ENCODE measurements at places on chromosomes 5 and 9.

DNA sequence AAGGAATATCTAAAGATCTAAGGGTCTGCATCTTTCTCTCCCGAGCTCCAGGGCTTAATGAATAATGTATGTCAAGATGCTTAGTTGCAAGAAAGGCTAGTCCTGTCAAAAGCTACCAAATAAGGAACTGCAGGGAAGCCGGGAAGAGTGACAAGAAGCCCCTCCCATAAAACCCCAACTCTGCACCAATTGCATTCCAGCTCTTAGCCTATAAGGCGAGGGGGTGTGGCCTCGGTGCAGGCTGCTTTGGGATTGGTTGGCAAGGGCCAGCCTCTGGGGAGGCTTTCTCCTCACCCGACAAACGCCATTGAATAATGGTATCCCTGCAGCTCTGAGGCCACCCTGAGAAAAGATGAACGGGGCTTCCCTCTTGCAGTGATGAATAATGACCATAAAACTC is 416.9 kb downstream of the RAB3C start:
- peak; percentile 6 for DNase-seq

- DNase-seq, result no peak
Observed at GRCh38 chr9:38389313-38389712, 3.2 kb upstream of the ALDH1B1 start.

GRCh38 chr5:147780924-147781573 is 1.5 kb downstream of the JAKMIP2 start:
- DNase-seq, result peak; percentile 36

DNA sequence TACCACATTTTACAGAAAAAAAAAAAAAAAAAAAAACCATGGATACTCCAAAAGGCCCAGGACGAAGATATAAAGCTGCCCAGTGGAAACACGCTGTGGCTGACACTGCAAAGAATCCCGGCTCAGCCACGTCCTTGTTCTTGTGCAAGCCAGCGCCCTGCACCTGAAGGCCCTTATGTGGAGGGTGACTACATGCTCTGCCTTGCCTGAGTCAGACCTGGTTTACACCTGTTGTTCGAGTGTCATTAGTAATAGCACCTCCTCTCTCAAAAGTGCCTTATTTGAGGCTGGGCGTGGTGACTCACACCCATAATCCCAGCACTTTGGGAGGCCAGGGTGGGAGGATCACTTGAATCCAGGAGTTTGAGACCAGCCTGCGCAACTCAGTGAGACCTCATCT is 54.3 kb upstream of the ZSWIM6 start:
- DNase-seq, result no peak

DNA sequence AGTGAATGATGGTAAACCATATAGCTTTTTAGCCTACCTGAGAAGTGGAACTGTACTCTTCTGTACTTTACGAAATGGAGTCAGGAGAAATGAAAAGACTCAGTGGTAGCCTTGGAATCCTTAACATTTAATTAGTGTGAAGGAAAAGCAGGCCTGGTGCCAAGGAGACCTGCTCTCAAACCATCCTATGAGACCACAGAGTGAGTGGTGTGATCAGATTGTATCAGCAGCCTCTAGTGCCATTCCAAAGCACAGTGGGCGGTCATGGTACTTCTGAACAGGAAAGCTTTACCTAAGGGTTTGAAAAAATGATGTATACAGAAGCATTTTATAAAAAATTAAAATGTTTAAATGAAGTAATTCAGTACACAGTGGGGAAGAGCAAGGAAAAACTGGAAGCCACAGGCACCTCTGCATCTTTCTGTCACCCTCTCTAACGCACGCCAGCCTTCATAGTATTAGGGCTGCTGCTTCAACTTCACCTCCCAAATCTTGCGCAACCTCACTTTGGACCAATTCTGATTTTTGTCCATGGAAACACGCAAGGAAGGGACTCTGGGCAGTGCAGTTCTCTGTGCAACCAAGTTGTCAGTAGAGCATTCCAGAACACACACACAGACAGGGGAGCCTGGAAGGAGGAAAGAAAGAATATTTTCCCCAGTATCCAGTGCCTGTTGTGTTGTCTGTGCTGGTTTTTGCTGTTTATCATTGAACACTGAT is 203.7 kb downstream of the SH3GL2 start:
- DNase-seq, result no peak

- no peak for DNase-seq
Observed at GRCh38 chr5:38996123-38996522, 78.1 kb downstream of the RICTOR start.

DNA sequence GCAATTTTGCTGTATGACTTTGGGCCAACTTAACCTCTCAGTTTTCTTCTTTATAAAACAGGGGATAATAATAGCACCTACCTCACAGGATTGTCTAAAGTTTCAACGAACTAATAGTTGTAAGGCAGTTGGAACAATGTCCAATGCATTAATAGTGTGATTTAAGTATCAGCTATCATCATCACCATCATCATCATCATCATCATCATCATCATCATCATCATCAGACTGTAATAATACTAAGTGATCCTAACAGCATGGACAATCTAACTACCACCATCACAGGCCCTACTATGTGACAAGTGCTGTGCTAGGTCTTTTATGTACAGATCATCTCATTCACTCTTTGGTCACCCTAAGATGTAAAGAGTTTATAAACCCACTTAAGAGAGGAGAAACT is 196.0 kb downstream of the MAPKAP1 start:
- DNase-seq, result no peak

- peak; percentile 5 for DNase-seq
Observed at GRCh38 chr9:32665101-32665500, 29.6 kb upstream of the TAF1L start.

- peak; percentile 36 for DNase-seq
Observed at GRCh38 chr9:136847088-136847825, 2.0 kb upstream of the PHPT1 start.

DNA sequence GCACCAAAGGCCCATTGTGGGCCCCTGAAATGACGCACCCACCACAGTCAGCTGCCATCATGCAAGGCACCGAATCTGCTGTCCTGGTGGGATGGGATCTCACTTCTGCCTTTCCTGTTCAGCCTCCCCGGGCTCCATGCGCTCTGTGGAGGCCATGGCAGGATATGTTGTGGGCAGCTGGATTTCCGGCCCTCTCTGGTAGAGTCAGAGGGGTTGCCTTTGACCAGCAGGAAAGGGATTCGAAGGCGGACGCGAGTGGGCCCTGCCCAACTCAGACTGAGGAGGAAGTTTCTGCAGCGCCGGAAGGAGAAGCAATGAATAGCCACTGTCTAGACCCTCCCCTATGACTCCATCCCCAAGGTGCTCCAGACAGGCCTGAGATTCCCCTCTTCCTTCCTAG is 35.5 kb downstream of the GADD45G start:
- DNase-seq, result no peak

GRCh38 chr5:80995908-80996307 is 35.7 kb downstream of the RASGRF2 start:
- no peak for DNase-seq

DNA sequence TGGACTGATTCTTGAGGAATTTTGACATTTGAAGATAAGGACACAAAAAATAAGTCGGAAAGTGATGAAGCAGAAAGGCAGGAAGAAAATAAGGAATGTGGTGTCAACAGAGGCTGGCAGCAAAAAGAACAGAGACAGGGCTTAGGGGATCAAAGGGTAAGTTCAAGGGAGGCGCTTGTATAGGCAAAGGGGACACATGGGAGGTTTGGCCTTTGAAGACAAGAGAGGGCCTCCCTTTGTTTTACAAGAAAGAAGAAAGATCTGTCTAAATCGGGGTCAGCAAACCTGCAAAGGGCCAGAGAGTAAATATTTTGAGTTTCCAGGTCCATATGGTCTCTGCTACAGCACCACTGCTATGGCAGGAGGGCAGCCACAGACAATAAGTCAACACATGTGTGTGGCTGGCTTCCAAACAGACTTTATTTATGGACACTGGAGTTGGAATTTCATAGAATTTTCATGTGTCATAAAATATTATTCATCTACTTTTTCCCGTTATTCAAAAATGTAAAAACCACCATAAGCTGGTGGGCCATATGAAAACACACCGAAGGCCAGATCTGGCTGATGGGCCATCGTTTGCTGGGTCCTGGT is 112.0 kb upstream of the FBXL7 start:
- no peak for DNase-seq

DNA sequence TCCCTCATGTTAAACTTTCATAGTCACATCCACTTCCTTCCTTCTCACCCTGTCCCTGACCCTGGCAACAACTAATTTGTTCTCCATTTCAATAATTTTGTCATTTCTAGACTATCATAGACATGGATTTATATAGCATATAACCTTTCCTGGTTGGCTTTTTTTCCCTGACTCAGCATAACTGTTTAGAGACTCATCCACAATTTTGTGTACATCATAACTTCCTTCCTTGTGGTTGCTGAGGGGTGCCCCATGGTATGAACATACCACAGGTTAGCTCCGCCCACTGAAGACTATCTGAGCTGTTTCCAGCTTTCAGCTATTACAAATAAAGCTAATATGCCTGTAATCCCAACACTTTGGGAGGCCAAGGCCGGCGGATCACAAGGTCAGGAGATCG is 137.3 kb downstream of the PHF2 start:
- no peak for DNase-seq

GRCh38 chr5:88734983-88735382 is 148.0 kb downstream of the MEF2C start:
- DNase-seq, result no peak

- DNase-seq, result no peak
Observed at GRCh38 chr5:106093134-106093533, 1577.6 kb downstream of the EFNA5 start.

GRCh38 chr9:13758936-13759335 is 479.4 kb upstream of the MPDZ start:
- peak; percentile 33 for DNase-seq

DNA sequence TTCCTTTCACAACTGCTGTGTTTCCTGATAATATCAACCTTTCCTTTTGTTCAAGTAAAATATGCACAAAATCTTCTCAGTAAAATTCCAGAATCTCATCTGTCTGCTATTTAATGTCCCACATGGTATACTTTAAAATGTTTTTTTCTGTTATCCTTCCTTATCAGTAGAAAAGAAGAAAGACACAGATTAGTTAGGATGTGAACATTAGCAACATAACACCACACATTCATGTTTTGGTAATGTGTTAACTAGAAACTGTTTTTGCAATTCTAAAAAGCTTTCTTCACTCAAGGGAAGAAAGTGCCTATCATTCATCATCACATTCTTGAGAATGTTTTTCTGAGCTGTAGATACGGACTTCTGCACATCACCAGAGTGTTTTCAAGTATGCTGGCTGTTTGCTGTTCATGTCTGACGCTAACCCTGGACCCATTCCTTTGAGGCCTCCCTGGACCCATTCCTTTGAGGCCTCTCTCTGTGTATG is 10.5 kb upstream of the ARSB start:
- DNase-seq, result no peak

GRCh38 chr5:24433555-24433954 is 211.2 kb downstream of the CDH10 start:
- no peak for DNase-seq

DNA sequence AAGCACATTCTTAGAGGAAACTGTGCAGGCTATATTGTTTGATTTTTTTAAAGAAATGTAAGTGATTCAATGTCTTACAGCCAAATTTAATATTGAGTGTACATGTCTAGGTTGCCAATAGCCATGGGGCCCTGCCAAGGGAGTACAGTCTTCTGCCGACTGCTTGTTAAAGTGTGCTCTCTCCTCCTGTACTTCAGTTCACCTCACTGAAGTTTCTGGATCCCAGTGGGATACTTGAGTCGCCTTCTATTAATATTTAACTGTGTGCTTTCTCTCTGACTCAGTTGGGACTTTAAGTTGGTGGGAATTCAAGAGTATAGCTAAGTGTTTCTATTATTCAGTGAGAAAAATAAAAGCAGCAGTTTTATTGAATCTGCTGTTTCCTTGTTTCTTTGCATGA is 44.5 kb upstream of the C5orf47 start:
- no peak for DNase-seq

GRCh38 chr9:129897263-129897662 is 62.0 kb downstream of the USP20 start:
- DNase-seq, result no peak

DNA sequence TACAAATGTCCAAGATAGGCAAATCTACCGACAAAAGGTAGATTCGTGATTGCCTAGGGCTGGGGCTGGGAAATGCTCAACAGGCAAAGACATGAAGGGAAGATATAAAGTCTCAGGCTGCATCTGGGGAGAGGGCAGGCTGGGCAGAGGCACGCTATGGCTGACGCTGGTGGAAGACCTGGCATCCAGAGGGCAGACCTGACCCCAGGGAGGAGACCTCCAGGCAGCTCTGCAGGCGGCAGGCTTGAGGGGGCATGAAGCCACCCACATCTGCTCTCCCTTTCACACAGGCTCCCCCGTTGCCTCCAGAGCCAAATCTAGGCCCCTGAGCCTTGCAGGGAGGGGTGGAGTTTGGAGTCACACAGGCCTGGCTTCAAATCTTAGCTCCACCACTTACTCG is 145.5 kb downstream of the PAX5 start:
- no peak for DNase-seq

GRCh38 chr5:149640350-149640999 is 59.2 kb downstream of the ARHGEF37 start:
- DNase-seq, result no peak

GRCh38 chr5:9356351-9356825 is 189.5 kb downstream of the SEMA5A start:
- peak; percentile 76 for DNase-seq

DNA sequence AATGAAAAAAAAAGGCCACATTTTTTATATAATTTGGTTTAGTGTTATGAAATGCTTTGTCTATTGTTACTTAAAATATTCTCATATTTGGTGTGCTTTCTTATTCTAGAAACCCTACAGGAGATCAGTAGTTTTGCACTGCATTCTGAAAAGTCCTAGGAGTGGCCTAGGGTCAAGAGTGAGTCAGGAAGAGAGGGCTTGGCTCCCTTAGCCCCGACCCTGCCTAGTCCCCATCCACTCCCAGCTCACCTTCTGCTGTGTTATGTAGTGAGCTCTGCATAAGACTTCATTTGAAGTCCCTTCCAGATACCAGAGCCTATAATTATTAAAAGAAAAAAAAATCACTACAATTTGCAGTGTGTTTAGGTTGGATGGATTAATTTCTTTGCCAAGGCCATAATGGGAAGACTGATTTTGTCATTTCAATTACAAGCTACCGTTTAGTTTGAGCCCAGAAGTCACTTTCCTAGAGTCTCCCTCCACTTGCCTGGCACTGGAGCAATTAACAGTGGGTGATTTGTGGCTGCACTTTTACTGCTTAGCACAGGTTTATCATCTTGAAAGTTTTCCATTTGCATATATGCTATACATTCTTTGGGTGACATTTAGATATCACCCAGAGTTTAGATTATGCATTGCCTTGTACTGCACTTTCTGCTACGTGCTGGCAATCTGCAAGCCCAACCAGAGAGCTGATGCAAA is 143.3 kb downstream of the INSYN2B start:
- no peak for DNase-seq

- no peak for DNase-seq
Observed at GRCh38 chr9:107504585-107505455, 15.3 kb upstream of the KLF4 start.

DNA sequence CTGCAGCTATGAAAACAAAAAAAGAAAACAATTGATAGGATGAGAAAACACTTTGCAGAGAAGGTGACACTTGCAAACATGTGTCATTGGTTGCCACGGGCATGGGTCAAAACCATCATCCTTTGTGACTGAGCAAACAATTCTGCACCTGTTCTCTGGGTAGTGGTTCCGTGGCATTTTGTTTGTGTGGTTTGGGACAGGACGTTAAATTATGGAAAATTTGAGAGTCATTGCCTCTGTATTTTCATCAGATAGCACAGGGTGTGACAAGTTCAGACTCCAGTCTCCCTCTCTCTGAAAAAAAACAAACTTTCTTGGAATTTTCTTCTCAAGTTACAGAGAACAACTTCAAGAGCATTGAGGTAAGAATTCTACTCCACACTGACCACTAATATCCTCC is 113.4 kb upstream of the HMHB1 start:
- no peak for DNase-seq

- no peak for DNase-seq
Observed at GRCh38 chr9:110846215-110846614, 177.6 kb downstream of the MUSK start.
